Muscle of leg (tissue), 16 donors: ENCODE measurements at places on chromosomes 2 and 18. TPM values are rescaled to one million over a fixed set of nuclear protein-coding genes. Genes with fewer than 3 reads are reported as not detected.

The MERTK gene
- total RNA-seq, result 4.9 TPM

The SMC6 gene
- 39.7 TPM for total RNA-seq

The ALPG gene
- not detected for total RNA-seq

The INHA gene
- 0.27 TPM for total RNA-seq

The SERPINE2 gene
- 59.6 TPM for total RNA-seq

DNA sequence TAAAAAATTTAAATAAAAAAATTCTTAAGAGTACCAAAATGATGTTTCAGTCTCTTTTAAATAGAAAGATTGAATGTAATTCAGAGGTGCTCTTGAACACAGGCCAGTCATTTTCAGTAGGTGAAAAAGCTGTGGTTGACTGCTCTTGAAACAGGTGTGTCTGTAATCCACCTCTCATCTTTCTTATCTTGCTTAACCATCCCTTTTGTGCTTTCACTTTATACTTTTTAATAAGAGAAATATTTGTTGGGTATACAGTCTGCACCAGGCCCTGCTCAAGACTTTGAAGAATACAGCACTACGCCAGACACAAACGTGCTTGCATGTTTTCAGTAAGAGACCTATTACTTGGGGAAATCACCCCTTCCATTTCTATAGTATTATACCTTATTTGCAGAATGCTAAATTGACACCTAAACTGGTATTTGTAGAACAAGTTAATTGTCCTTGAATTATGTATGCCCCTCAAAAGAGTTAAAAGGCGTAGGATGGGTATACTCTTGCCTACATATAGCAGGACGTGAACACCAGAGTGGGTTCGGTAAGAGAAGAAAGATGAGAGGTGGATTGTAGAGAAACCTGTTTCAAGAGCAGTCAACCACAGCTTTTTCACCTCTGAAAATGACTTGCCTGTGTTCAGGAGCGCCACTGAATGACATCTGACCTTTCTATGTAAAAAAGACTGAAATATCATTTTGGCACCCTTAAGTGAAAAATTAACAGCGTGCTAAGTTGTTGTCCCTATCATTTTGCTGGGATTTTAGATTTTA lies 4.0 kb upstream of the RTN4 start:
- DNase-seq, result no peak

DNA sequence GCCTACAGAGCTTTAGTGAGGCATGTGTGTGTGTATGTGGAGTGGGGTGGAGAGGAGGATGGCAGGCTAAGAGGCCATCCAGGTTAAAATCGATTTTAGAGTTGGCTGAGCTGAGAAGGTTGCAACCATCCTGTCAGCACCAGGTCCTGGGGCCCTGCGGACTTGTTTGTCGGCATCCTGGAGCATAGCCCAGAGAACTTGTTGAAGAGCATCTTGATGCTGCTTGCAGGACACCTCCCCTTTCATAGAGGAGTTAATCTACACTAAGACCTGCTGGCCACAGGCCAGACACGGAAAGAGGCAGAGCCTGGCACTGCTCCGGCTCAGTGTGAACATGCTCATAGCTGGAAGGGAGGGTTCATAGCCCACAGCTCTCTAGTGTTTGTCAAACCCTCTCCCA lies 72.1 kb upstream of the RGPD5 start:
- DNase-seq, result peak; percentile 43

DNA sequence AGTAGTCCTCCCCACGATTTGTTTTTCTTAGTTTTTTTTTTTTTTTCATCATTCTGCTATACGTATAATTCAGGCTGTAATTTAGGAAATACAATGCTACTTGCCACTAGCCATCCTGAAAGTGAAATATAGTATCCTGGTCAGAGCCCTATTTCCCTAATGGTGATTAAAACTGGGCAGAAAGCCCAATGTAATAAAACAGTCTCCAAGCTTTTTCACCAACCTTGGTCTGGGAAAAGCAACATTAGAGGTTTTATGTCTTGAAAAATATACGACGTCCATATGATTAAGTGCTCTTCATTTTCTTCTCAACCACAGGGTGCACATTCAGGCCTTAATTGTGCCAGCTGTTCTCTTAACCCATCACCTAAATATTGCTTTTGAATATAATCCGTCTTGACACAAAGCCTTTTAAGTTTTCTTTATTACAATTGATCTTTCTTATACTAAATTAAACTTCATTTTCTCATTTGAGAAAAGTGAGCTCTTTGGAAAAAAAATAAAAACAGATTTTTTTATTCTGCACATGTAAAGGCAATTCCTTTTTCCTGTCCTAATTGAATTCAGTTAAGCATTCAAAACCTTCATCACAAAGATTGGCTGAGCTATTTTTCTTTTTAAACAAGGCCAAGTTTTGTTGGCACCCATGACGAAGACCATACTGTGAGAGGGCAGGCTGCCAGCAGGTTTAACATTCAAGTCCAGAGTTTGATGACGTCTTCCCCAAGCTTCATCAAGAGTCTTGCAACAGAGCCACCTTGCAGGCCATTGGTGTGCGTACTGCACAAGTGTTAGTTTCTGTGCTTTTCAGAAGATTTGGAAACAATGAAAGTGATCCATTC lies 52.7 kb downstream of the MAP2 start:
- DNase-seq, result peak; percentile 63

GRCh38 chr2:120561379-120562035 lies 174.2 kb upstream of the GLI2 start:
- no peak for DNase-seq

DNA sequence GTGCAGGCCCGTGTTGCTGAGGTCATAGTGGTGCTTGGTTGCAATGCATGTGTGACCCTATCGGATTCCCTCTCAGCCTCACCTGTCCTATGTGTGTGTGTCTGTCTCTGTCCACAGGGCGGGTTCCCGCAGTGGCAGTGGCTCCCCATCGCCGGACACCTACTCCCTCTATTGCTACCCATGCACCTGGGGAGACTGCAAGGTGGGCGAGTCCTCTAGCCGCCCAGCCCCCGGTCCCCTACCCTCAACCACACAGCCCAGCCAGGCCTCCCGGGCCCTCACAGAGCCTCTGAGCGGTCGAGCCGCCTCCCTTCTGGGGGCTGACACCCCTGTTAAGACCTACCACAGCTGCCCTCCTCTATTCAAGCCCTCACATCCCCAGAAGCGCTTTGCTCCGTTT lies 14.2 kb downstream of the GAREM2 start:
- DNase-seq, result no peak

GRCh38 chr2:2324565-2325101 lies 6.4 kb downstream of the MYT1L start:
- DNase-seq, result no peak

DNA sequence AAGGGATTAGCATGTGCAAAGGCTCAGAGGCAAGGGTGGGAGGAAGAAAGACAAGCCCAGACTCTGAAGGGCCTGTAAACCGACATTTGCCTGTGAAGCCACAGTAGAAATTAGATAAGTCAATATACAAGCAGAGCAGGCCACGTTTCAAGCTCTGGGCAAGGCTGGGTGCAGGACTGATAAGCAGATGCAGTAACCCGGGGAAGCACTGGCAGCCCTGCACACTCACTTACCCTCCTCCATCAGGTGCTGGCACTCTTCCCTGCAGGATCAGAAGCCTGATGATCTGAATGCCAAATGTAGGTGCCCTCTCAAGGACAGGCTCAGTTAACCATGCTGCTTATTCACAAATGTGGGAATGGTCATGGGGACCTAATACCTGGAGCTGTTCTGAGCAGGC lies 46.3 kb upstream of the RAB12 start:
- peak; percentile 14 for DNase-seq

GRCh38 chr18:57804557-57804956 lies 1.4 kb upstream of the ATP8B1 start:
- DNase-seq, result no peak
